ENCODE measurements at places on chromosomes 4 and X.

- no peak for DNase-seq
Observed at GRCh38 chrX:147738265-147738664, 173.5 kb upstream of the FMR1 start.

DNA sequence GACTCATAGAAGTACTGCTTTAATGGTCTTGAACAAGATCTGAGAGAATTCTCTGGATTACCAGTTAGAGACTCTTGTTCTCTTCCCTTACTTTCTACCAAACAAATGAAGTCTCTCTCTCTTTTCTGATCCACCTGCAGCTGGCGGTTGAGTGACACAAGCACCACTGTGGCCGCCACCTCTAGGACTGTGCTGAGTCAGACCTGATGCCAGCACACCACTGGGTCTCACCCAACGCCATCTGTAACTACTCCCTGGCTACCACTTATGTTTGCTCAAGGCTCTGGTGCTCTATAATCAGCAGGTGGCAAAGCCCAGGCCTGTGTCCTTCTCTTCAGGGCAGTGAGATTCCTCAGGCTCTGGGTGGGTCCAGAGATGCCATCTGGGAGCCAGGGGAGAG, 1173.5 kb downstream of the RPA4 start:
- DNase-seq, result no peak

GRCh38 chrX:97619499-97619898, 735.8 kb downstream of the RPA4 start:
- no peak for DNase-seq

DNA sequence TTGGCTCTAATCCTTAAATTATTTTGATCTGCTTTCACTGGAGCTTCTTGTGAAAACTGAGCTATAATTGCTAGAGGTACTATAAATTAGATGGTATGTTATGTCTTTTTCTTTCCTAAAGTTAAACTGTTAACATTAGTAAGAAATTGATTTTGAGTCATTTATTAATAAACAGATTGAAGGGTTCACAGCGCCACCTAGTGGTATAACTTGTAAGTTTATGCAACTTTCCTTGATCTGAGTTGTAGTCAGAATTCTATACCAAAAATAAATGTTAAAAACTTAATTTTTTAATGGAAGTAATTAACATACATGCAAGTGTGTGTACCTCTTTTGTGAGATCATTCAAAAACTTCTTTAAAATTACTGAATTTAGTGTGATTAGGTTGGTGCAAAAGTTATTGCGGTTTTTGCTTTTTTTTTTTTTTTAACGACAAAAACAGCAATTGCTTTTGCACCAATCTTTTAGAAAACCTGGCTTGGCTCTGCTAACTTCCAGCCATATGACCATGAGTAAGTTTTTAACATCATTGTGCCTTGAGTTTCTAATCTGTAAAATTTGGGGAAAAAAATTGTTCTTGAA, 151.5 kb downstream of the CENPC start:
- DNase-seq, result no peak

Data from RWPE2 (cell line).